ENCODE measurements at places on chromosomes 4 and X.

DNA sequence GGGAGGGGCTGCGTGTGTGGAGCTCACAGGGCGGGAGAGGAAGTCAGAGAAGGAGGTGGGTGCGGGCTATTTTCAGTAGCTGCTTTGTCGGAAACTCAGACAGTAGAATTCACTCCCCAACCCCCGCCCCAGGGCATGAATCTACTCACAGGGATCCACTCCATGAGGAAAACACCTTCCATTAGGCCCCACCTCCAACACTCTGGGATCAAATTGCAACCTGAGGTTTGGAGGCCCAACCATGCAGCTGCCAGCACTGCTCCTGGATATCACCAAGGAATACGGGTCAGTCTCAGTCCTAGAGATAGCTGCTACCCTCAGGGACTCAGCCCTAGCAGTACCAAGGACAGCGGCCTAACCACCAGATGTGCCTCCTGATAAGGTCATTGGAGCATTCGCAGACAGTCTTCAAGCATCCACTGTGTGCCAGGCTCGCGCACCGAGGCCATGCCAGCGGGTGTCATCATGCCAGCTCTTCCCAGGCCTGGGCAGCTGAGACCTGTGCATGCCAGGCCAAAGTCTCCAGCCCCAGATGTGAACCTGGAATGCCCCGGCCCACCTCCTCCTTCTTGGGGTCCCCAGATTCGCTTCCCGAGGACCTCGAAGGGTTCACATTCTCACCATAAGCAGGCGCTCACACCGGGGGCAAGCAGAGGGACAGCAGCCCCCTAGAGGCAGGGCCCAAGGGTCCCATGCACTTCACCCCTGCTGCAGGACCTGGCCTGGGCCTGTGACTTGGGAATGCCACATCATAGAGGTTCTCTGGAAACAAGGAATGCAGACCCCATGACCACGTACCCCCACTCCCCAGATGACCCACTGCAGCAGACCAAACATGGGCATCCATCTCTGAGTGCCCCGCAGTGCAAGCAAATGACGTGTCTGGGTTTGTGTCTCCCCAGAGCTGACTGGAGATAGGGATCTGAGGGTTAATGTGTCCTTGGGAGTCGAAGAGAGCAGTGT lies 102.3 kb downstream of the ADRA2C start:
- peak; percentile 16 for DNase-seq

- no peak for DNase-seq
These were observed 119.3 kb upstream of the STS start for GRCh38 chrX:7028246-7028645.

DNA sequence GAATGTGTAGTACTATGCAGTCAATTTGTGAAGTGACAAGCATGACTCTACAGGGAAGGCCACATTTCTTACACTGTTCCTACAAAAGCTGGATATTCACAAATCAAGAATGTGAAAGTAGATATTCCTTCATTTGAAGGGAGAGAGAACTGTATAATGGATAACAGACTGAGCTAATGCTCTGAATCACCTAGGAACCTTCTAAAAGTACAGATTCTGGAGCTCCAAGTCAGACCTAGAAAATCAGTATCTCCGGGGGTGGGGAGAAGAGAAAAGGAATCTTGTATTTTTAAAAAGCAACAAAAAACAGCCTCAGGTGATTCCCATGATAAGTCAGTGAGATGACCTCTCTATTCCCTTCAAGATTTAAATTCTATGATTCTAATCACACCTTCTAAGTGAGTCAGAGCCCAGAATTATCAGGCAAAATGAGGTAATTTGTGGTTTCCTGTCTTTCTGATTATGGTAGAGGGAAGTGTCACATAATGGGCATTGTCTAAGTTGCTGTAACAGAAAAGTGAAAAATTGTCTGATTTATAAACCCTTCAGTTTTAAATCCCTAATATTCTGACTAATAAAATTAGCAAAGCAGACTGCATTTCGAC lies 80.9 kb downstream of the IL21 start:
- DNase-seq = peak; percentile 23

- peak; percentile 35 for DNase-seq
These were observed 153.2 kb downstream of the KLF8 start for GRCh38 chrX:56385336-56385735.

GRCh38 chrX:115232933-115233496 lies 881 bp downstream of the LRCH2 start:
- no peak for DNase-seq

GRCh38 chr4:95625020-95625419 lies 76.2 kb upstream of the UNC5C start:
- DNase-seq = no peak

DNA sequence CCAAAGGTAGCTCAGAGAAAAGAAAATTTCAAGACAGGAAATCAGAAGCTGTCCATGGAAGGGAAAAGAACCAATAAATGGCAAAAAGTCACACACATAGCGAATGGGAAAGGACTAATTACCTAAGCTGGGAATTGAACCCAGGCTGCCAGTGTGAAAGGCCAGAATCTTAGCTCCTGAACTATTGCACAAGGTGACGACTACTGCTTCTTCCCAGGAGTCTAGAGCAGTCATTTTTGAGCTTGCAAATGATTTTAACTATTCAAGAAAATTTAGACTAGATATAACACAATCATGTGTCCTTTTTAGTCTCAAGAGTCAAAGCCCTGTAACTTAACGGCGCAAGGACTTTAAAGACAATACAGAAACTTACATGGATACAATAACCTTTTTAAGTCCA lies 34.1 kb upstream of the ZNF81 start:
- DNase-seq = no peak

DNA sequence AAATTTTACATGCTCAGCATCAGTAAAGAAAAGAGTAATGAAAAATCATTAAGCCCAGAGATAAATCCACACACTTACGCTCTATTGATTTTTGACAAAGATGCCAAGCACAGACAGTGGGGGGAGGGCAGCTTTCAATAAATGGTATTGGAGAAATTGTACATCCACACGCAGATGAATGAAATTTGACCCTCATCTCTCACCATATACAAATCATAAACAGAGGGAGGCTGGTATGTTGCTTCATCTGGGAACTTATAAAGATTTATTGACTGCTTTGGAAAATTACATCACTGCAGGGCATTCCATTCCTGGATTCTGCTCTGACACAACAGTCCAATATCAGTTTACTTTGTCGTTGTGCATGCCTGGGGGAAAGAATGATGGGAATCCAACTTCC lies 58.4 kb upstream of the XAGE1A start:
- no peak for DNase-seq

- DNase-seq = no peak
These were observed 190.6 kb upstream of the SPRY1 start for GRCh38 chr4:123206016-123206415.

Measured in Jurkat, Clone E6-1 (cell line).